ENCODE measurements at places on chromosomes 16 and 17. TPM values are rescaled to one million over a fixed set of nuclear protein-coding genes. Genes with fewer than 3 reads are reported as not detected.

Gene MYL11
- total RNA-seq = not detected

Gene PRSS33
- not detected for total RNA-seq

Gene CFAP97D1
- not detected for total RNA-seq

Gene SLC5A10
- total RNA-seq = not detected

Gene MFAP4
- 270 TPM for total RNA-seq

Gene USP6
- 0.14 TPM for total RNA-seq

Gene SLC5A11
- total RNA-seq = not detected

Gene ABCC11
- not detected for total RNA-seq

Gene SLC5A2
- total RNA-seq = 3.1 TPM

Gene SLC12A3
- not detected for total RNA-seq

Gene PABPN1L
- not detected for total RNA-seq

Gene GRB2
- total RNA-seq = 139 TPM

Gene ABCC6
- total RNA-seq = 42.5 TPM

Gene CHST5
- not detected for total RNA-seq

Gene GEMIN4
- total RNA-seq = 23.0 TPM

Gene TMC7
- 5.0 TPM for total RNA-seq

Gene EVI2A
- total RNA-seq = 38.2 TPM

Gene MMD
- 16.0 TPM for total RNA-seq

Gene HS3ST3A1
- total RNA-seq = 0.93 TPM

Gene TEKT5
- not detected for total RNA-seq

Gene TMC8
- total RNA-seq = 26.6 TPM

Measured in upper lobe of right lung (tissue), 1 donor.